Myocyte (in vitro differentiated cells): ENCODE measurements at places on chromosomes 13 and 19. TPM values are rescaled to one million over a fixed set of nuclear protein-coding genes. Genes with fewer than 3 reads are reported as not detected.
A peak's percentile ranks its signal among the peaks of the same experiment; 100 is the strongest.

GRCh38 chr13:94162289-94162688 is 317.2 kb downstream of the DCT start:
- DNase-seq, result no peak

DNA sequence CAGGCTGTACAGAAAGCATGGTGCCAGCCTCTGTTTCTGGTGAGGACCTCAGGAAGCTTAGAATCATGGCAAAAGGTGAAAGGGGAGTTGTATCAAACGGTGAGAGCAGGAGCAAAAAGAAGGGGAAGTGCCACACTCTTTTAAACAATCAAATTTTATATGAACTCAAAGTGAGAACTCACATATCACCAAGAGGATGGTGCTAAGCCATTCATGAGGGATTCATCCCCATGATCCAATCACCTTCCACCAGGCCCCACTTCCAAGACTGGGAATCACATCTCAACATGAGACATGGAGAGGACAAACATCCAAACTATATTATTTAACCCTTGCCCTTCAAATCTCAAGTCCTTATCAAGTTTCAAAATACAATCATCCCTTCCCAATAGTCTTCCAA is 836.7 kb downstream of the SLITRK5 start:
- no peak for DNase-seq

ALOX5AP gene
- not detected in 2 replicates for total RNA-seq

DNA sequence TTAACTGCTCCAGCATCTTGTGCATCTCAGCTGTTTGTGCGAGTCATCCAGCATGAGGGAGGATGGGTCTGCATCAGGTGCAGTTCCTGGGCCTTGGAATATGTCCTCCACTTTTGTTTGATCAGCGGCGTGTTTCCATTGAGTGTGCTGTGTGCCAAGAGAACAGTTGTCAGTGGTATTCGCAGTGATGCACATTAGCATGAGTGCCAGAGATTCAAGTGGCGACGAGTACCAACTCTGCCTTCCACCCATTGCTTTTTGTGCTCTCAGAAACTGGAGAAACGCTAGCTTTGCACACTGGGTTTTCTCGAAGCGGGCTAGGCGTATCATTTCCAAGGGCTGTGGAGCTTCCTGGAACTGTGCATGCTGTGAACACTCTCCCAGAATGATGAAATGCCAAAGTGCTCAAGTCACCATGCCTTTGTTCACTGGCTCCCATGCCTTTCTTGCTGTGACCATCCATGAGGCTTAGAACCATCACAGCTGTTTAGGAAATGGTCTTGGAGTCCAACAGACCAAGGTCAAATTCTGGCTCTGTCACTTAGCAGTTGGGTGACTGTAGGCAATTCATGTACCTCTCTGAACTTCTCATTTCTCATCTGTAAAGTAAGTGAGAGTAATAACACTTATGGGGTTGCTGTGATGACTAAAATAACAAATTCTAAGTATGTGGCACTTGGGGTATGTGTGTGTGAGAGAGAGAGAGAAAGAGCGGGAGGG is 18.4 kb downstream of the LRCH1 start:
- peak; percentile 97 for DNase-seq

TRPC4 gene
- 0.99 and 1.2 TPM in 2 replicates for total RNA-seq

FBL gene
- total RNA-seq, result 21.7 and 26.1 TPM in 2 replicates

- DNase-seq, result no peak
These were observed 275.5 kb downstream of the ENOX1 start for GRCh38 chr13:43510956-43511901.

FBXL12 gene
- total RNA-seq, result 21.1 and 25.4 TPM in 2 replicates
